Heart left ventricle (tissue), 16 donors: ENCODE measurements at places on chromosomes 2 and 18. TPM values are rescaled to one million over a fixed set of nuclear protein-coding genes. Genes with fewer than 3 reads are reported as not detected.

Gene ARHGAP15
- total RNA-seq, result 7.3 TPM

Gene NXPH2
- not detected for total RNA-seq

Gene NLRC4
- total RNA-seq, result 1.7 TPM

Gene CRYGC
- not detected for total RNA-seq

Gene ANKRD29
- 4.9 TPM for total RNA-seq

DNA sequence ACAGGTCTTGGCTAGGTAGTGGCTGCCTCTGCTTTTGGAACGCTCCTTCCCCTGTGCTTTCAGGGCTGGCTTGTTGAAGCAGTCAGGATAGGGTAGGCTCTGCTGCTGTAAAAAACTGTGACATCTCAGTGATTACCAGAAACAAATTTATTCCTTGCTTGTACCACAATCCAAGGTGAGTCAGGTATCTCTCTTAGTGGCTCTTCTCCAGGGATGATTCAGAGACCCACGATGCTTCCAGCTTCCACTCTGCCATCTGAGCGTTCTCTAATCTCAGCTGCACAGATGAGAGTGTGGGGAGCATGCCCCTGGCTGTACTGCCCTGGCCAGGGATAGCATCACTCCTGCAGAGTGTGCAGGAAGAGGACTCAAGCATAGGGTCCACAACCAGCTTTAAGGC lies 174.9 kb downstream of the VAPA start:
- DNase-seq, result no peak

DNA sequence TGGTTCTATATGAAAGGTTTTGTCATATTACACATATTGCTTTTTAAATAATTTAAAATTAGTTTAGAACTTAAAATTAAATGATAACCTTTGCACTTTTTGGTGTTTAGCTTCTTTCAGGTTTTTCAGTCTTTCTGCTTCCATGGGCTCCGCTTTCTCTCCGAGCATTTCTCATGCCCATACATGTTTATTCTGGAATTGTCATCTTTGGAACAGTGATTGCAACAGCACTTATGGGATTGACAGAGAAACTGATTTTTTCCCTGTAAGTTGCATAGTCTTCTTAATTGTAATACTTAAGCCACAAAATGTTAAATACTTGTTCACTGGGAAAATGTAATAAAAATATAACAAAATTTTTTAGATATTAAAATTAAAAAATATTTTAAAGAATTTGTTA lies 31.0 kb downstream of the CYBRD1 start:
- DNase-seq, result no peak

GRCh38 chr2:233402789-233403188 lies 48.5 kb downstream of the DGKD start:
- no peak for DNase-seq

DNA sequence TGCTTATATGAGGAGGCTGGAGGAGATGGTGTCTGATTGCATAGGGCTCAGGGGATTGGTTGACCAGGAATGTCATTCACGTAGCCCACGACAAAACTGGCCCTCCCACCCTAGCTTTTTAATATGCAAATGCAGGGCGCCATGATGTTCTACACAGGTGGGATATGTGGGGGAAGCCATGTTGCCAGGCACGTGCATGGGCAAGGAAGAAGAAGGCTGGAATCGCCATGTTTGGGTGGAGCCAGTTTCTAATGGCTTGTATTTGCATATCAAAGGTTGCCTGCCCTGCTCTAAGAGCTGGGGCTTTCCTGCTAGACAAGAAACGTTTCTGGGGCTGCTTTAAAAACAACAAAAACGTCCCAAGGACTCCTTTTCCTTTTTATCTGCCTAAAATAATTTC lies 26.5 kb upstream of the LINC00305 start:
- no peak for DNase-seq

DNA sequence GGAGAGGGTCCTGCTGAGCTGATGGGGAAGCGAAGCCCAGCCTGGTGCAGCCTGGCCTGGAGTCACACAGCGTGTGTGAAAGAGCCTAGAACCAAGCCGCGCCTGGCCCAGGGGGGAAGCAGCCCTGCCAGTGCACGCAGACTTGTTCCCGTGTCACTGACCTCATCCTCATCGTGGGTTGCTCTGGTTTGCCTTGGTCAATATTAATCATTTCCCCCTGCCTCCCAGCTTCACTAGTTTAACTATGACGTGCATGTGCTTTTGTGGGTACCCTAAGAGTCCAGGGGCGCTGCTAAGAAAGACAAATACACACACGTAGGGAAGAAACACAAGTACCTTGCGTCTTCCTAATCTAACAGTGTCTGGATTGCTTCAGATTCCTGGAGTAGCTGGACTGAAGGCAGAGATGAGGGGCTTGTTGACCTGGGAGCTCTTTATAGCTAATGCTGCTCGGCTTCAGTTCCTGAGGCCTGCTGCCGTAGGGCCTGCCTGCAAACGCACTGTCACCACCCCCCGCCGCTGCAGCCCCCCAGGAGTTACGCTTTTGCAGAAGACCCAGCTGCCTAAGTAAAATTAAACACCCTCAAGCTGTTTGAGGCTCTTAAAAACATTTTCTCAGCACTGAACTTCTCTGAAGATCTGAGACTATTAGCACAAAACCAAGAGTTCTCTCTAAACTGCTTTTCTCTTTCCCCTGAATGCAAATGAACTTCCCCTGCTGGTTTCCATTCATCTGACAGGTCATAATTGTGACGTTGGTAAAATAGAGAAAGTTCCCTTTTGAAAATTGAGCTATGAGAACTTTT lies 159.2 kb downstream of the FAM210A start:
- DNase-seq, result peak; percentile 56

GRCh38 chr2:3617198-3617890 lies 22.4 kb downstream of the COLEC11 start:
- DNase-seq, result no peak

DNA sequence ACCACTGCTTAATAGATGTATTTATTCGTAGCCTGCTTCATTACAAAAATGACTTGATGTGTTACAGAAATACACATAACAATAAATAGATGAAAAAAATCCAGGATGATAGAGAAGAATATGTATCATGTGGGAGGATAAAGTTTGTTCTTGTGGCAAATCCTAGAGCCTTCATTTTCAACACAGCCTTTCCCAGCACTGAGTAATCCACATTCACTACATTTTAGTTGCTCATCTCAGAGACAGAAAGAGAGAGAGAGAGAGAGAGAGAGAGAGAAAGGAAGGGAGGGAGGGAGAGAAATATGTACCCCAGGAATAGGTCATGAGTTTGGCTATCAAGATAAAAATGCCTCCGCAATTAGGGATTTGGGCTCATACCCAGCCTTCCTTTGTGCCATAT lies 144.3 kb downstream of the RBMS1 start:
- no peak for DNase-seq
